ENCODE measurements at places on chromosomes 2 and 18.

DNA sequence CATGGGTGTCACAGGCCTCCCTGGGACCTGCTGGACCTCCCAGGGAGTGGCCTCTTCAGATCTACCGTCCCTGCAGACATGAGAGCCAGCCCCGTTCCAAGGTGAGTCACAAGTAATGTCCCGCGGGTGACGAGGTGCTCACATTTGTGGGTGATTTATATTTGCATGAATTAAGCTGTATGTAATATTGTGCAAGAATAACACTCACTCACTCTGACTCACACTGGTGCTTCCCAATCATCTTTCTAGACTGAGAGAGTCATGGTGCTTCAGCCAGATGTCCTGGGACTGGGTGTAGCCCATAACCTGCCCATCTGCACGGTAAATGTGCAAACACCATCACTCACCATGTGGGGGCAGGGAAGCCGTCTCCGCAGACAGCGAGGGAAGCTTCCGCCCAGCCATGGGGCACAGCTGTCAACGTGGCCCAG is 347.5 kb upstream of the SALL3 start:
- no peak overlapping the region for H3K27ac ChIP-seq
- no peak for DNase-seq
- H3K4me3 ChIP-seq = no peak overlapping the region
- H3K4me1 ChIP-seq = no peaks in the 10 kb centered on the region
- no peaks in the 10 kb centered on the region for H3K36me3 ChIP-seq
- H3K27me3 ChIP-seq = no peaks in the 10 kb centered on the region

DNA sequence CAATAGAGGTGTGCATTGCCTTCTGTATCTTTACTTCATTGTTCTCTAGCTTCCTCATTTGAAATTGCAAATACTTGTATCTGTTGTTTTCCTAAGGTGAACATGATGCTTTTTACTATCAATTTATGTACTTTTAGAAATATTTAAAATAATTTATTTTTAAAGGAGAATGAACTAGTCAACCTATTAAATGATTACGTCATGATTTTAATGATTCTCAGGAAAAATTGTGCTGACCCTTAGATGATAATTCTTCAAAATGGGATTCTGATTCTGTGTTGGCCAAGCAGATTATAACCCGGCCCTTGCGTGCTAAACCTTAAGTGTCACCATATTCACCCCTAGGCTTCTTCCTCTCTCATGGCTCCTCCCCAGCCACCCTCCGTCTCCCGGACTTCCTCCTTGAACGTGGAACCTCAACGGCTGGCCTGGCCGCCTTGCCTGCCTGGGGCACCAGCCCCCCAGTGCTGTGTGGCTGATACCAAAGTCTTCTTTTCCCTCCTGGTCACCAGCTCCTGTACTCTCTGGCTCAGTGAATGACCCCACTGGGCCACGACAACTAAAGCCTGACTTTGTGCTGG is 292.0 kb downstream of the GBX2 start:
- peaks cover 2% of the 10 kb centered on the region for H3K4me1 ChIP-seq
- no peaks in the 10 kb centered on the region for H3K36me3 ChIP-seq
- no peak overlapping the region for H3K4me3 ChIP-seq
- no peaks in the 10 kb centered on the region for H3K27me3 ChIP-seq
- no peak overlapping the region for H3K27ac ChIP-seq
- no peak for DNase-seq

GRCh38 chr2:101998896-101999789 is 7.4 kb downstream of the IL1R2 start:
- no peaks in the 10 kb centered on the region for H3K36me3 ChIP-seq
- H3K27ac ChIP-seq = no peak overlapping the region
- H3K27me3 ChIP-seq = no peaks in the 10 kb centered on the region
- no peaks in the 10 kb centered on the region for H3K4me1 ChIP-seq

DNA sequence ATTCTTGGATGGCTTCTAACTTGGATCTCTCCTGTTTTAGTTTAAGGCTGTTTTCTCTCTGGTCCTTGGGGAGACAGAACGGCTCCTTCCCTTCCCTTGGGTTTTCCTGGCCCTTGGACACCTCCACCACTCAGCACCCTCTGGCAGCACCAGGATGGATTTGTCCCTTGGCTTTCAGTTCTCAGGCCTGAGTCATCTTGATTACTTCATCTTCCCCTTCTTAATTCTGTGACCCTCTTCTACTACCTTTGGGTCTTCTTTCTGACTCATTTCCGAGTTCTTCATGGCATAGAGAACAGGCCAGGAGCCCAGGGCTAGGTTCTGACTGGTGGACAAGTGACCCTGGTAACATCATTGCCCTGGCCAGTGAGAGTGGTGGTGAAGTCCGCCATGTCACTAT is 14.9 kb downstream of the IGFBP2 start:
- no peaks in the 10 kb centered on the region for H3K27me3 ChIP-seq
- no peaks in the 10 kb centered on the region for H3K36me3 ChIP-seq
- peaks cover 6% of the 10 kb centered on the region for H3K4me1 ChIP-seq
- no peak for DNase-seq
- H3K4me3 ChIP-seq = no peak overlapping the region

DNA sequence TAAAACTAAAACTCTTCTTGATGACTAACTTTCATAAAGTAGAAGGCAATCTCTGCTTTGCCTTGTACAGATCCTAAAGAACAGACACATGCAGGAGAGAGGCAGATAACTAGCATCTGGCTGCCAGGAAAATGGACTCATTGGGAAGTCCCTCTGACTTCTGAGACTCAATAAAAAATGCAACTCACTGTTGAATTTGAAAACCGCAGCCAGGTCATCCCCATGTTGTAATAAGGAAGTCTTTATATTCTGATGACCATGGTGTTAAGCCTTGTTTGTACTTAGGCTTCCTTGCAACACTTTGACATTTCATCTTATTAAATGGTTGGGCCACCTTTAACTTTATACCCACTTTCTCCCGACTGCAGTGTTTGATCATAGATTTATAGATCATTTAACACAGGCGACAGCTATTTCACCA is 375.1 kb upstream of the KCNH7 start:
- DNase-seq = no peak
- H3K4me1 ChIP-seq = no peaks in the 10 kb centered on the region

GRCh38 chr2:10030311-10030736 is 13.0 kb upstream of the KLF11 start:
- H3K27me3 ChIP-seq = no peaks in the 10 kb centered on the region
- H3K36me3 ChIP-seq = no peaks in the 10 kb centered on the region
- peaks cover 2% of the 10 kb centered on the region for H3K4me1 ChIP-seq
- no peak for DNase-seq
- no peak overlapping the region for H3K27ac ChIP-seq

GRCh38 chr2:53660886-53661285 is 106.7 kb upstream of the CHAC2 start:
- no peak overlapping the region for H3K27ac ChIP-seq
- DNase-seq = no peak
- no peak overlapping the region for H3K4me3 ChIP-seq
- H3K36me3 ChIP-seq = no peaks in the 10 kb centered on the region
- no peaks in the 10 kb centered on the region for H3K4me1 ChIP-seq

- H3K4me3 ChIP-seq = no peak overlapping the region
- no peak overlapping the region for H3K27ac ChIP-seq
- no peaks in the 10 kb centered on the region for H3K36me3 ChIP-seq
- peaks cover 2% of the 10 kb centered on the region for H3K4me1 ChIP-seq
- no peak for DNase-seq
These were observed 32.1 kb downstream of the TOGARAM2 start for GRCh38 chr2:29013057-29013780.

- no peak overlapping the region for H3K4me3 ChIP-seq
- H3K27me3 ChIP-seq = no peaks in the 10 kb centered on the region
- no peaks in the 10 kb centered on the region for H3K4me1 ChIP-seq
- no peak for DNase-seq
- H3K27ac ChIP-seq = no peak overlapping the region
These were observed 32.1 kb downstream of the REEP1 start for GRCh38 chr2:86305195-86305914.

DNA sequence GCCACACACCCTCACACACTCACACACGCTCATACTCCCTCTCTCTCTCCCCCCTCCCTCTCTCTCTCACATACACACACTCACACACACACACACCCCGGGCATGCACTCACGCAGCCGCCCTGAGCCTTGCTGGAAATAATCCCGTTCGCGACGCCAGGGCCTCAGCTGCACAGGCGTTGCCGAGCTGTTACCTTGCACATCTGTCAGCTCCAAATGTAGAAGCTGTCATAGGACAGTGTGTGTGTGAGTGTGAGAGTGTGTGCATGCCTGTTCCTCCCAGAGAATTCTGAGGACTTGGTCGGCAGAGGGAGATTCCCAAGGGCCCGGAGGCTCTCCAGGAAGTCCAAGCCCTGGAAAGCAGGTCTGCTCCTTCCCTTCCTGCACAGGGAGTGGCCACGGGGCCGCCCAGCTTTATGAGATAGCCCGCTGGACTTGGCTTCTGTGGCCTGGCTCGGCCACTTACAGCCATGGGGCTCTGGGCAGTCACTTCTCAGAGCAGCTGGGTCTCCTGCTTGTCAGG is 8.6 kb downstream of the SPR start:
- H3K27me3 ChIP-seq = peaks cover 12% of the 10 kb centered on the region
- no peaks in the 10 kb centered on the region for H3K36me3 ChIP-seq
- H3K4me3 ChIP-seq = no peak overlapping the region
- DNase-seq = no peak
- H3K27ac ChIP-seq = no peak overlapping the region

DNA sequence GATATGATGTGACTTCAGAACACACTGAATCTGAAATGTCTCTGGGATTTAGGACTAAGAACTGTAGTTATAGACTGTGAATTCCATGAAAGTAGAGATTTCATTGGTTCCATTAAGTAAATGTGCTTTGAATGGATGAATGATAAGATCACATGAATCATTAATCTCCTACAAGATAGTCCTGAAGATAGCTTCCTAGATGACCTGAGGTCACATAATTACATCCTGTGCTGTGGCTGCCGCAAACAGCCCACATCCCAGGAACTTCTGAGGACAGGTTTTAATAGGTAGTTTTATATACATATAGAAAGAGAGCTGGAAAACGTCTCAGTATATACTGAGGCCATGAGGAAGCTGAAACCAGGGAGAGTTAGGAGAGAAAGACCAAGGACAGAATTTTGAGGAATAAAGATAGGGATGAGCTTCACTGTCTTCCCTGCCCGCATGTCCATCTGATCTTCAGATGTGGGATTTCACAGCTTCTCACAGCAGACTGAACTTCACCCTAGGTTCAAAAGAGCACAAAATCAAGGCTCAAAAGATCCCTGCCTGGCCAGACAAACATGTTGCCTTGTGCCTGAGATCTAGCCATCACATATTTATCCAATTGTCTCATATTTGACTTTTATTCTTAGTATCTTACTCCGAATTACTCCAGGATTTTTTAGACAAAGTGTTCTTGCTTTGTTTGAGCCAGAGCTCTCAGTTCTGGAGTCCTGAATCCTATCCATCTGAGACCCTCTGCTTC is 188.2 kb downstream of the IRS1 start:
- no peaks in the 10 kb centered on the region for H3K4me1 ChIP-seq
- no peak overlapping the region for H3K4me3 ChIP-seq
- no peak overlapping the region for H3K27ac ChIP-seq
- no peaks in the 10 kb centered on the region for H3K27me3 ChIP-seq
- no peak for DNase-seq

Data from iPS DF 6.9 (cell line).